ENCODE measurements at places on chromosomes 12 and 14.

DNA sequence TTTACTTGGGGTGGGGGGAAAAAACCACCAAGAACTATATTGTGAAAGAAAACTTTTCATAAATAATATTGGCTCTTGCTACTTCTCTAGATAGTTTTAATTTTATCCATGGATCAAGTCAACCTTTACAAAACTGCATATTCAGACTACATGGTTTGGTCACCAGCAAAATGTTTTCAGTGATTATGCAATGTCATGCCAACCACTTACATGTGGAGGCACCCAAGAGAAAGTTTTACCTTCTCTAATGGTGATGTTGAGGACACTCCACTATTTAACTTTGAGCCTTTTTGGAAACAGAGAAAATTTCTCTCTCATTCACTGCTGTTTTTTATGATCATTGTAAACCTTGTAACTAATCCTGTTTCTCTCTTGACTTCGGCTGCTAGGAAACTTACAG lies 21.6 kb downstream of the PLCZ1 start:
- DNase-seq, result no peak

DNA sequence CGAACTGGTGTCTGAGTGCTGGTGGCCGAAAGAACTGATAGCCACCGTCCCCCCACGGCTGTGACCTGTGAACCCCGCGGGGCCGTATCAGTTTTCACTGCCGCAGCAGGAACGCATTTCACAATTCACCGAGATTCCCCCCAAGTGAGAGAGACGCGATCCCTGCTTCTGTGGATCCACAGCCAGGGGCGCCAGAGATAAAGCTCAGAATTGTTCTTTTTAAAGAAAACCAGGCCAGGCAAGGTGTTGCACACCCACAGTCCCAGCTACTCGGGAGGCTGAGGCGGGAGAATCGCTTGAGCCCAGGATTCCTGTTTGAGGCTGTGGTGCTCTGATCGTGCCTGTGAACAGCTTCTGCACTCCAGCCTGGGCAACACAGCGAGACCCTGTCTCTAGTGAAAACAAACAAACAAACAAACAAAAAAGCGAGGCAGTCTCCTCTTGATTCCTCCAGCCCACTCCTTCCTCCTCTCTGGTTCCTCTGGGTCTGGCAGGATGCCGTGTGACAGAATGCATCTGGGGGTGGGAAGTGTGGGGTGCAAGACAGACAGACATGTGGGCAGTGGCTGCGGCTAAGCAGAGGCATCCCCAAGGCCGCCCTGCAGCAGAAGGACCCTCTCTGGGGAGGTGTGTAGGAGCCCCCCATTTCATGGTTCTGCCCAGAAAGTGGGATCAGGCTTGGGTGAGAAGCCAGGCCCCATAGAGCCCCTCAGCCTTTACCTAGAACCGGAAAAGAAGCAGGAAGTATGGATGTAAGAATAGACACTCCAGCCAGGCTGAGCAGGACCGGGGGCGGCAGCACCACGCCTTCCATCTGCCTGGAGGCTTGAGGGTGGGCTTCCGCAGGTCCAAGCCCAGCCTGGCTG lies 39.2 kb upstream of the PPP1R13B start:
- no peak for DNase-seq

DNA sequence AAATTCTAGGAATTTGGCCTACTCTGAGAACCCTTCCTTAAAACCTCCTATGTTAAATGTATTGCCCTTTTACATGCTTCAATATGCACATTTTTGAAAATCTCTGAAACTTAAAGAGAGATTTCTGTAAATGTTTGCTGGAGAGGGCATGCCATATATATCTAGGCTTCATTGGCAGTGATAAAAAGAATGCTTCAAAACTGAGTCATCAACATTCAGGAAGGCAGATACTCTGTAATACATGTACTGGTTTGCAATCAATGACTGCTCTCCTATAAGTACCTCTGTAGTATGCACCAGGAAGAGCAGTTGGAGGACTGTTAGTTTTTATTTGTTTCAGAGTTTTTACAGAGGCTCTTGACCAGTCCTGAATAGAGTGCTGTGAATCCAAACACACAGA lies 739.9 kb downstream of the SLC16A7 start:
- DNase-seq, result peak; percentile 10

DNA sequence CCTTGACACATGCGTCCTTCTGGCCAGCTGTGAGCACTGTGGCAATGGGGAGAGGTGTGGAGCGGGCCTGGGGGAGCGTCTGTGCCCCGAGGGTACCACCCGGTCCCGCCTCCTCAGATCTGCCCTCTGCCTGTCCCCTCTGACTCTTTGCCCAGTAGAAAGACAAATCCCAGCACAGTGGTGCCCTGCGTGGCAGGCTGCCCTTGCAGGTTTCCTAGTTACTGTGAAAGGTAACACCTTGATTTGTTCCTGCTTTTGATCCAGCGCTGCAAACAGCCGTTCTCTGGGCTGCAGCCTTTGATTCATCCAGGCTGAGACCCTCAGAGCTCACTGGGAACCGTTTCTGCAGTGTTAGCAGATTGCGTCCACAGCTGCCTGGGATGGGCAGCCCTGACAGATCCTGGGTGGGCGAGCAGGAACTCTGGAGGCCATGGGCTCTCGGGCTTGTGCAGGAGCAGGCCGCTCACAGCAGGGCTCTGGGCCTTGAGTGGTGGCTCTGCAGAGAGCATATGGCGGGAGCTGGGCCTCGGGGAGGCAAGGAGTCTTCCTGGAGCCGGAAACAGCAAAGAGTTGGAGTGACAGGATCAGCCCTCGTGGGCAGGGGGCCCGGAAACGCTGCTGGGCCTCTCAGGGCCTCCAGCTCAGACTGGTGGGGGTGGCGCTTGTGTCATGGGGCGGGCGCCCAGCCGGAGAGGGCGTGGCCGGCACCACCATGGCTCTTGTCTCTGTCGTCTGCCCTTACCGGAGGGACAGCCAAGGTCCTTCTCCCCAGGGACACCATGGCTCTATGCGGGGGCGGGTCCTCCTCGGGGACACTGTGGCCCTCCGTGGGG lies 16.6 kb downstream of the FBRSL1 start:
- DNase-seq, result no peak

DNA sequence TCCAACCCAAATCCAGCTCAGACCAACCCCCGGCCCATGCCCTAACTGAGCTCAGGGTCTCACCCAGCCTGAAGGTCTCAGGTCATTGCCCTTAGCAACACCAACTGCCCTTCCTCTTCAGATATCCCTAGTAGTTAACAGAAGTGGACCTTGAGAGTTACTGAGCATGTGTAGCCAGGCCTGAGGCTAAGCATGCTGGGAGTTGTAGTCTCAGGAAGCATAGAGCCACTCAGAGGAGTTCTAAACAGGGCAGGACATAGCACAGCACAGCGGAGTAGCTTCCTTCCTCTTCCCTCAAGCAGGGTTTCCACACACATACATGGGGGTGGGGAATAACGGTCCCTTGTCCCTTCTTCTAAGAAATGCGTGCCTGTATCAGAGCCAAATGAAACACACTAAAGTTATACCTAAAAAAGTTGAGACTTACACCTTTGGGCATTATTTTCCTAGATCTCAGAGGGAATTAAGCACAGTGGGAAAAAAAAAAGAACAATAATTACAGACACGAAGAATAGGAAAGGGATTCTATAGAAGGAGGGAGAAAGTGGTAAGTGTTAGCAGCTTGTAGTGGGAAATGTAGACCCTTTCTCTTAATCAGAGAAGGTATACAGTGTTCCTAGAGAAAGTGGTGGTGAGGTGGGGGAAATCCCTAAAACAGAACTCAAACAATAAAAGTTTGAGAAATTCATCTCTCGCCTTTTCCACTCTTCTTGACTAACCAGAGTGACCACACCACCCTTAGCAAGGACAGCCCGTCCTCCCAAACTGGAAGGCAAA lies 4.4 kb downstream of the KMT2D start:
- no peak for DNase-seq

DNA sequence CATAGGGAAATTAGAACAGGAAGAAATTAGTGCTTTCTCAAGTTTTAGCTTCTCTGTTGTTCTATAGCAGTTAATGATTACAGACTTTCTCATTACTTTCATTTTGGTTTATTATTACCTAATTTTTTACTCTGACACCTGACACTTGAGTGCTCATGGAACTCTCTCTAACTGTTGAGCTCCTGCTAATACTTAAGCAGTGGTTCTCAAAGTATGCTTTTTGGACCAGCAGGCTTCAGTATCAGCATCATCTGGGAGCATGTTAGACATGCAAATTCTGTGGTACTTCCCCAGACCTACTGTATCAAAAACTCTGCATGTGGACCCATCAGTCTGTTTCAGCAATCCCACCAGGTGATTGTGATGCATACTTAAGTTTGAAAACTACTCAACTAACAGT lies 235.3 kb downstream of the CCDC91 start:
- no peak for DNase-seq

DNA sequence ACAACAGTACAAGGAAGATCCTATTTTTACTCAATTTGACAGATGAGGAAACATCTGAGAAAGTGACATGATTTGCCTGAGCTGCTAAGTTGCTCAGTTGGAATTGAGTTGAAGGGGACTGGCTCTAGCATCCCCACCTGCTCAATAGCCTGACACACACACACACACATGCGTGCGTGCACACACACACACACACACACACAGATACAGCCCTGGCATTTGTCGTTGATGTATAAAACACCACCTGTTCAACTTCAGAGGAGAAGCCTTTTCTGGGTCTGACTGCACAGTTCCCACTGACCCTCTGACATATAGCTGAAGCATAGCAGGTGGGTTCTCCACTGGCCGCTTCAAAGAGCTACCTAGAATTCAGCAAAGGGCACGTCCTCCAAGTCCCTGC lies 1045.9 kb downstream of the VRK1 start:
- DNase-seq, result no peak

GRCh38 chr12:47964106-47964728 lies 821 bp downstream of the TMEM106C start:
- no peak for DNase-seq

- no peak for DNase-seq
These were observed 65.9 kb downstream of the PTPRQ start for GRCh38 chr12:80509781-80510556.

DNA sequence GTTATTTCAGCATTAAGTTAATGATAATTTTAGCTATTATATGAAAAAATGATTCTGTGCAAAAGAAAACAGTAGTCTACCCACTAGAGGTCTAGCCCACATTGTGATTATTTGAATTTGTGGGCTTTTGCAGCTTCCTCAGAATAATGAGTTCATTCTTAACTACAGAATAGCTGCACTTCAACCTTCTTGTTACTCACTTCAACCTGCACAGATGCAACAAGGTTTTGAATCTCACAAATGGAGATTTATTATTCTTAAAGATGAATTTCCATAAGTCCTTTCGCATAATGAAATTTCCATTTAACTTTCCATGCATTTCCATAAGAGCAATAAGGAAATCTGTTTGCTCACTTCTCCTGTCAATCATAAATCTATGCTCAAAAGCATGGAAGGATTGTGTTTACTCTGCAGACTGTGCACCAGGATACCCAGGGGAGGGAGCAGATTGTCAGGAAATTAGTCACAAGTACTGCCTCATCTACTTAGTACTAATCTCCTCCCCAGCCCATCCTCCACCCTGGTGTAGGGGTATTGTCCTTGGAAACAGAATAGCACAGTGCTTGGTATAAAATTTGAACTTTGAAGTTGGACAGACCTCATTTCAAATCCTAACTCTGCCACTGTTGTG lies 24.1 kb downstream of the PTGER2 start:
- DNase-seq, result no peak

- no peak for DNase-seq
These were observed 58.9 kb upstream of the PLEKHG3 start for GRCh38 chr14:64645220-64645892.

- DNase-seq, result no peak
These were observed 100.4 kb upstream of the PLXNC1 start for GRCh38 chr12:94047781-94048567.

GRCh38 chr12:8779862-8780261 lies 42.6 kb upstream of the A2ML1 start:
- no peak for DNase-seq

DNA sequence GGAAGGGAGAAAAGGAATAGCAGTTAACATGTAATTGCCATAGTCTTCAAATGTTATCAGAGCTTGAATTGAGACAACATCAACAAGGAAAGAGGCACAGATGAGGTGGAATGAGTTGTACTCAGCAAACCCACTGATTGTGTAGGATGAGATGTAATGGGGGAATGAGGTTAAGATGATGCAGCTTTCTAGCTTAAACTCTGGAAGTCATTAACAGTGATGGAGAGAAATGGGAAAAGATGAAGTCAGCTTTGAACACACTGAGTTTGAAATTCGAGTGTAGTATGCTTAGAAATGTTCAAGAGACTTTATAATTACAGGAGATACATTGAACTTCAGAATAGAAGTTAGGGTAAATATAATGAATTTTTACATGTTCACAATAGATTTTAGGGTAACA lies 106.9 kb downstream of the PRKD1 start:
- DNase-seq, result no peak

DNA sequence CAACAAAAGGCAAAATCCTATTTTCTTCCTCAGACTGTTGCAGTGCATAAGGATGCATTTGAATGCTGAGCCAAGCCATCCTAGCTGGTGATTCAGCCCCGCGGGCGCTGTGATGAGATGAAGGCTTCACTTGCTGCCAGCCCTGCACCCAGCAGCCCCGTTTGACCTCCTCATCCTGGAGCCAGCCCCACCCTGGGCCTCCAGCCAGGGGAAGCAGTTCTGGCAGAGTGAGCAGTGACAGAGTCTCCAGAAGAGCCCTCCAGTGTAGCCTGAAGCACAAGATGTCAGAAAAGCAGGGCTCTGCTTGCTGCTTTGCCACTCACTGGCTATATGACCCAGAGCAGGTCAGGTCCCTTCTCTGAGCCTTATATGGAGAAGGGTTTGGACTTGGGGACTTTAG lies 96.2 kb upstream of the HSPB8 start:
- DNase-seq, result no peak

DNA sequence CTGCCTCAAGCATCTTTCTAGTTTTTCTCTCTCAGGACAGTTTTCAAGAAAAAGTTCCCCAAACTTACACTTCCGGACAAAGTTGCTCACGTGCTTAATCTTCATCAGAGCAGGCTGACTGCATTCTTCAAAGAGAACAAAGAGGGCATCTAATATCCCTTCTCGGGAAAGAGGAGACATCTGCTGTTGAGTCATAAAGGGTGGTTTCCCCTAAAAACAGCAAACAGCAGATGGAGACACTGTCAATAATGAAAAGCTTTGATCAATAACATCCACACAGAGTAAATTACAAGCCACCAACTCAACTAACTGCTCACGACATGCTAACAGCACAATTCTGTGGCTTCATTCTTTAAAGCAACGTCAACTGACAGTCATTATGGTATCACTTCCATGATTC lies 8.1 kb downstream of the CIT start:
- no peak for DNase-seq

DNA sequence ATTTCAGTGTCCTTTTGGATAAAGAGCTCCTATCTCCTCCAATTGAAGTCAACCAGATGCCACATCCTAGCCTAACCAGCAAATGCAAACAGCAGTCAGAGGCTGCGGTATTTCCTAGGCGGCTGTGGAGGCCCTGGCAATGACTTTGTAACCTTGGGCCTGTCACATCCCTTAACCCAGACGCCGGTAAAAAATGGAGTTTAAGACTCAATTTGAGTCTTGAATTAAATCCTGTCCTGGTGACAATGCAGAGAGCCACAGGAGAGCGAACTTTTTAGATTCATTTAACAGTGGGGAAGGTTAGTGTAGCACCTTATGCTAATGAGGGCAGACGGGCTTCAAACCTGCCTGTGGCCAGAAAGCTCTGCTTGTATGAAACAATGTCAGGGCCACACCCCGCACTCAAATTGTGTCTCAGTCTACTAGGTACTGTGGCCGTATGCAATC lies 1.3 kb downstream of the C12orf75 start:
- no peak for DNase-seq

Data from NCI-H774 (cell line).